Brain microvascular endothelial cell (primary cell): ENCODE measurements at places on chromosomes 7 and 10.

- DNase-seq = peak; percentile 25
Observed at GRCh38 chr7:16071246-16071857, 350.0 kb downstream of the CRPPA start.

DNA sequence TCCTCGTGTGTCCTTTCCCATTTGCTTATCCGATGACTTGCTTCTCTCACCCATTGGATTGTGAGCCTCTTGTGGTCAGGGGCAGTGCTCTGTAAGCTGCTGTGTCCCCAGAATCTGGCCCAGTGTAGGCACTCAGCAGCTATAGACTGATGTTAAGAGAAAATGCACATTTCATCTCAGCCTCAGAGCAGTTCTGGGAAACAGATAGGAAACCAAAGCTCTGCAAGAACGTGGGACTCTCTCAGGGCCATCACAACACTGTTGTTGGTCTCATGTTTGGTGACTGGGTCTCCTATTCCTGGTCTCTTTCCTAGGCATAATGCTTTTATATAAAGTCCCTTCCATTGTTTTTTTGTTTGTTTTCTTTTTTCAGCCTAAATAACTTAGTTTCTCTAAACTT lies 141.2 kb downstream of the ST7 start:
- DNase-seq = no peak

DNA sequence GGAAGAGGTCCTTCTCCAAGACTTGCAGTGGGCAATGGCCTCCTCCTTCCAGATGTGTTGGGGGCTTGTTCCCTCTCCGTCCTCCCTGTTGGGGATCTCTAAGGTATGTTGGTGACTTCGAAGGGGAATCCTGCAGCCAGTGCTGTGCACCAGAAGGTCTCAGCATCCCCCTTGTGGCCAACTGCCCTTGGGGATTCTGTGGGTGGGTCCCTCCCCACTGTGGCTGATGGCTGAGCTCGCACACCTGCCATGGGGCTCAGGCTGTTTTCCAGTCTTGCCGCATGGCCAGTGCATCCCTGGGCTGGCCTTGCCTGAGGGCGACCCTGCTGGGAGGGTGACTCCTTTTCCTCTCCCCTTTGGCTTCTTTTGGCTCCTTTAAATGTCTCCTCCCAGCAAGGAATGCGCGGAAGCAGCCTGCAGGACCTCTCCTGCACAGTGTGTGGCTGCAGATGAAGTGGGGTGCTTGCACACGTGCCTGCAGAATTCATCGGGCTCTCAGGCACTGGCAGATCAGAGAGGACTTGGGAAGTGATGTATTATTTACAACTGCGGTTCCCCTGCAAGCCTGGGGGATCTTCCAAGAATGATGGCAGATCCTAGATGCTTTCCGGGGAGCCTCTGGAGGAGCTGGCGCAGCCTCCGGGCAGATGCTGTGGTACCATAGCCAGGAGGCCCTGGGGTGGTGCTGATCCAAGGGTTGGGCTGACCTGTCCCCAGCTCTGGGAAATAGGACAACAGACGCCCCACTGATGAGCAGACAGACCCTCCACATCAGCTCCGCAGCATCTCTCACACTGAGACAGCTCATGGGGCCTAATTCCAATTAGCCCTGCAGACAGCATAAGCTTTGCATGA lies 410.0 kb downstream of the TCERG1L start:
- DNase-seq = no peak

GRCh38 chr7:98204670-98205069 lies 6.6 kb upstream of the BHLHA15 start:
- no peak for DNase-seq

- peak; percentile 53 for DNase-seq
Observed at GRCh38 chr10:85527616-85528317, 838.8 kb downstream of the GRID1 start.
